Stimulated activated CD4-positive, alpha-beta T cell treated with anti-CD3 and anti-CD28 coated beads, TNF-alpha, amount 100 ng/mL, for 1 hour (primary cell): ENCODE measurements at places on chromosomes 2 and 18.

DNA sequence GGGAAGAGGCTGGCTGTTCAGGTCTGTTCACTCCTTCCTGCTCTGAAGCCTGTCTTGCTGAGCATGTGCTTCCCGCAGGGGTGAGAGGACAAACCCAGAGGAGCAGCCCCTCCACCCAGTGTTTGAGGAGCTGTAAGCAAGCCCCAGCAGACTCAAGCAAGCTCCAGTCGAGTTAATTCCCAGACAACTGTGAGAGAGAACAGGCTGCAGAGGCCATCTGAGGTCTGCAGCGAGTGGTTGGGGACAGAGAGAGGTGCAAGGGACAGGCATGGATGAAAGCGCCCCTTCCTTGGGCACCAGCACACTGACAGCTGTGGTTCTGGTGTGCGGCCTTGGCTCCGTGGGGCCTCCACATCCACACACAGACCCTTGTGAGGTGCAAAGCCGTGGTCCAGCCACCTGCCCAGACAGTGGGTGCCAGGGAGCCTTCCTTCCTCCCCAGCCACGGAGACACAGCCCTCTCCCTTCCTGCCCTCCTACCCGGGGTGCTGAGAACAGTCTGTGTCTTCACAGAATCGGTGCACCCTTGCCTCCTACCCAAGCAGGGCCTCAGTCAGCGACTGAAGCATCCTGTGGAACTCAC is 36.2 kb downstream of the MAL start:
- DNase-seq = no peak

DNA sequence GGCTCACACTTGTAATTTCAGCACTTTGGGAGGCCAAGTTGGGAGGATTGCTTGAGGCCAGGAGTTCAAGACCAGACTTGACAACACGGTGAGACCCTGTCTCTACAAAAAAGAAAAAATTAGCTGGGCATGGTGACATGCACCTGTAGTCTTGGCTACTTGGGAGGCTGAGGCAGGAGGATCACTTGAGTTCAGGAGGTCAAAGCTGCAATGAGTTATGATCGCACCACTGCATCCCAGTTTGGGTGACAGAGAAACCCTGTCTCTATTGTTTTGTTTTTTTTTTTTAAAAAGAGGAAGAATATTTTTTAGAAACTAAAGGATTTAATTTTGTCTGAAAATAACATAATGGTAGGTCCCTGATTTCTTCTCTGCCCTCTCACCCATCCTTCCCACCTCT is 79.4 kb upstream of the TMEM200C start:
- DNase-seq = no peak

DNA sequence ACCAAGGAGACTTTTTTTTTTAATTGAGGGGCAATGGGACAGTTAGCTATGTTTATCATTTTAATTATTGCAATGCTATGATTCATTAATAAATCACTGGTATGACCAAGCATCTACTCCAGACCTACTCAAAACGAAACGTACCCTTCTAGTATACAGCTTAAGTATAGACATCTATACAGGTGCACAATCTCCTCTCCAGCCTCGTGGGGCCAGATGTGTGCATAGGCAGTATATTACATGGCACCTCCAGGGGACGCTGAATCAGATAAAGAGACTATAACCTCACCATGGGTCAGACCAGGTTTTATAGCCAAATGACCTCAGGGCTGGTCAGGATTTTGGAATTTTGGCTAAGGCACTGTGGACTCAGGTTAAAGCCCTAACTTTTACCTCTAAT is 86.6 kb downstream of the SS18 start:
- DNase-seq = no peak

DNA sequence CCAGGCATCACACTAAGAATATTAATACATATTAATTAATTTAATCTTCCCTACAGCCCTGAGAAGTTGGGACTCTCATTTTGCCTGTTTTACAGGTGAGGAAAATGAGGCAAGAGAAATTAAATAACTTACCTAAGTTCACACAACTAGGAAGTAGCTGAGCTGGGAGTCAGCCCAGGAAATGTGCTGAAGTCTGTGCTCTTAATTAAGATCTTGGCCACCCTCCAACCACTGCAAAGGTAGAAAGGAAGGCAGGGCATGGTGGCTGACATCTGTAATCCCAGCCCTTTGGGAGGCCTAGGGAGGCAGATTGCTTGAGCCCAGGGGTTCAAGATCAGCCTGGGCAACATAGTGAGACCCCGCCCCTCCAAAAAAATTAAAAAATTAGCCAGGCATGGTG is 12.9 kb upstream of the MGAT4A start:
- DNase-seq = no peak

- no peak for DNase-seq
Observed at GRCh38 chr2:69046221-69046662, 33.3 kb downstream of the ANTXR1 start.
